ENCODE measurements at places on chromosomes 12 and 14.
A peak's percentile ranks its signal among the peaks of the same experiment; 100 is the strongest.

- no peak for DNase-seq
Measured at GRCh38 chr12:46579474-46579873, 206.9 kb upstream of the SLC38A2 start.

DNA sequence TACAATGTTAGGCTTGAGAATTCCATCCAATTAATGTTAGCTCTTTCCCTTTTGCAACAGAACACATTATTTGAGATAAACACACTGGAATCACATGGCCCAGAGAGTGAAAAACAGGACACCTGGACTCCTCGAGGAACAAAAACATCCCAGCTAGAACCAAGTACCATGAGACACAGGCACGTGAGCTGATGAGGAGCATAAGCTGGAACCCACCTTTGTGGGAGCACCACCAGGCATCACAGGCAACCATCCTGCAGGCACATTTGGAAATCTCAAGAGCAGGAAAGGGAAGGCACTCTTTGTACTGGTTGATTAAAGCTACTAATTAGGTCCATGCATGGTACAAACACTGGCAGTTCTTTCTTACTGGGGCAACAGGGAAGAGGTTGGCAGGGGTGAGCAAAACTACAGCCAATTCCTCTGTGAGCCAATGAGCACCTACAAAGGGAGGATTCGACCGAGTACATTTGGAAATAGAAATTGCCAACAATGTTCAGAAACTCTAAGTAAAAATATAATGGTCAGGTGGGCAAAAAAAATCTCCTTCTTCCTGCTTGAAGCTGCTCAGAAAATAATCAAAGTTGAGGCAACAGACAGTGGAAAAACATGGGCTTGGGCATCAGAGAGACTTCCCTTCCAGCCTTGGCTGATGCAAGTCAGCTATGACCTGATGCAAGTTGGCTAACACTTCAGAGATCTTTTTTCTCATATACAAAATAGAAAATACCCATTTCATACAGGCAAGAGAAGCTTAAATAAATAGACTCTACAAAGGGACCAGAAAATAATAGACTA is 216.7 kb downstream of the NUAK1 start:
- peak; percentile 71 for DNase-seq

DNA sequence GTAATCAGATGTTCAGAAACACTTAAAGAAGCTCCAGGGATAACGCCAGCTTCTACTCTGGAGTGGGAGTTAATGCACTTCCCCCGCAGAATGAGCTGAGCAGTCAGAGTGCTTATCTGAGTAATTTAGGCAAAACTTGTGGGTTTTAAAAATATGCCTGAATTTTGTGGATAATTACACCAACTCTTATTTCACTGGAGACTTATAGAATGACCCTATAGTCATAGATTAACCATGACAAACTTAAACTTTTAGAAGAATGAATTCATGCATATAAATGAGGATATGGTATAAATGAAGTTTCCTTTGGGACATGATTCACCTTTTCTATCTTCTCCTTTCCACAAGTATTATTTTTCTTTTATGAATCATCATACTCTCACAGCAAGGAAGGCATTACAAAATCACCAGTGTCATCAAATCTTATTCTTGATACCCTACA is 241.1 kb upstream of the FBXO33 start:
- no peak for DNase-seq

DNA sequence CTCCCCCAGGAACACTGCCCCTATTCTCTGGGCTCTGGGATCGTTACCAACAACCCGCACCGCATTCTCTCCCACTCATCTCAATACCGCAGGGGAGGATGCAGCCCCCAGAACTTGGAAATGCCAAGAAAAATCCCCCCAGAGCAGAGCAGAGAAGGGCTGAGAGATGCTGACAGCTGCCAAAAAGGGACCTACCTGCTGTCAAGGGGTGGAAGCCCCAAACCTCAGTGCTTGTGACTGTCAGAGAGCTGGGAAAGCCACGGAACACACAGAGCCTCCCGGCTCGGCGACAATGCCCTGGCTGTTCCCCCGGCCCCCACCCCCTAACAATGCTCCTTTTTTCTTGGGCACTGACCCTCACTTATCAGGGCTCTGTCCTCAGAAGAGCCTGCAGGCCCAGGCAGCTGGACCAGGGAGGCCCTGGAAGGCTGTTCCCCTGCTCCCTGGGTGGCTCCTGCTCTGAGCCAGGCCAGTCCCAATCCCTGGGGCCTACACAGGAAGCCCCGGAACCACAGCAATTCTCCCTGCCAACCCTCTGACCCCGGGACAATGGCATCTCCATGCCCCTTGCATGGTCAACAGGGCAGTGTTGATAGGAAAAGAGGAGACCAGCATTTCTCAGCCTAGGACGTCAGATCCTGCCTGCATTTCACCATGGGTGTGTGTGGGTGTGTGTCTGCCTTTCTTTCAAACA is 78.9 kb downstream of the ITPK1 start:
- DNase-seq, result peak; percentile 38

DNA sequence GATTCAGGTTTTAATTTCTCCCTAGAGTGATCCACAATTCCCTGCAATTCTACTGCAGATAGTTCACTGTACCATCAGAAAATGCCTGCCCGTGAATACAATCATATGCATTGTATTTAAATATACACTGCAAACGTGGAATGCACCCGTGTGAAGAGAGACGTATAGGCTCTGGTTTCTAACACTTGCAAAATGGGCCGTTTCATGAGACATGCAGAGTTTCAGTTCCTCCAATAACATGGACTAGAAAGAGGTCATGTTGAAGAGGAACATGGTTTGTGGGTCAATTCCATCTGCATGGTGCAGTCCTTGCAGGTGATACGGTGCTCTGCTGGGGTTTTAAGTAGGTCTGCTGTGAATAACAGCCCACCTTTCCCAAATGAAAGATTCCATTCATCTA is 373.3 kb downstream of the TMEM132D start:
- DNase-seq, result no peak

DNA sequence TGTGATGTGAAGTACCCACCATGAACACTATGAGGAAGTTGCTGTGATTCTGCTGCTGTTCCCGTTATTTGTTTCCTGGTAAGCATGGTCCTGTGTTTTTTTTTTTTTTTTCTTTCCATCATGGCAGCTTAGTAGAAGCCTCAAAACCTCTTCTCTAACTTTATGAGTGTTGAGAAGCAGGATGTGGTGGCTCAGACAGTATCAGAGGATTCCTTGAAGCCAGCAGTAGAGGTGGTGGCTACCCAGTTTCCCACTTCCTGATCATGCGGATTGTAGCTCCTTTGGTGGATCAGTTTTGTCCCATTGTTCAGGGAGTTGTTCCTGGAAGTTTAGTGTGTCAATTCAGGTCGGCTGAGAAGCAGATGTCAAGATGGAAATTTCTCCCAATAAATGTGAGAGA is 175.8 kb downstream of the ATP23 start:
- no peak for DNase-seq

GRCh38 chr12:42119085-42119633 is 25.5 kb downstream of the GXYLT1 start:
- peak; percentile 84 for DNase-seq

- DNase-seq, result no peak
Measured at GRCh38 chr12:50529345-50529744, 24.6 kb downstream of the DIP2B start.

- no peak for DNase-seq
Measured at GRCh38 chr12:104502217-104502616, 45.5 kb downstream of the CHST11 start.

DNA sequence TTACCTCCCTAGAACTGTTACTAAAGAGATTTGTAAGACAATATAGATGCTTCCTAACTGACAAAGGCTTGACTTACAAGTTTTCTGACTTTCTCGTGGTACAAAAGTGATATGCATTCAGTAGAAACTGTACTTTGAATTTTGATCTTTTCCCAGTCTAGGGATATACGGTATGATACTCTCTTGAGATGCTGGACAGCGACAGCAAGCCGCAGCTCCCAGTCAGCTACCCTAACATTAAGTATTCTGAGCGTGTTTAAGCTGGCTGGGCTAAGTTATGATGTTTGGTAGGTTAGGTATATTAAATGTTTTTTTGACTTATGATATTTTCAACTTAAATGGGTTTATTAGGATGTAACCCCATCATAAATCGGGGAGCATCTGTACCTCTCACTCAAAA is 55.2 kb upstream of the CDKL1 start:
- DNase-seq, result no peak

GRCh38 chr14:73203527-73203926 is 33.8 kb upstream of the PAPLN start:
- no peak for DNase-seq

DNA sequence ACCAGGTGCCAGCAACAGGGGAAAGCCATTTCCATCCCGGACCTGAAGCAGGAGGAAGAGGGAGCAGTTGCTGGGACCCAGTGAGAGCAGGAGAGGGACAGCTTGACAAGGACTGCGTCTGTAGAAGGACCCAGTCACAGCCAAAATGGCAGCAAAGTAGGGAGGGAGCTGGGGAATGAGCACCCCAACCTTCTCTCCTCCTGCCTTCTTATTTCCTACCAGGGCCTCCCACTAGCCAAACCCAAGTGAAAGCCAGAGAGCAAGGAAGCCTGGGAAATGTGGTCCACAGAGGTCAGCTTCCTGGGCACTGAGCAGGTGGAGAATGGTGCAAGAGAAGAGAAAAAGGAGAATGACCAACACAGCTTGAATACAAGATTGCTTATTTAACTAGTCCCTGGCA is 108.5 kb upstream of the MYL2 start:
- DNase-seq, result no peak

GRCh38 chr12:50467439-50467838 is 37.3 kb upstream of the DIP2B start:
- no peak for DNase-seq

DNA sequence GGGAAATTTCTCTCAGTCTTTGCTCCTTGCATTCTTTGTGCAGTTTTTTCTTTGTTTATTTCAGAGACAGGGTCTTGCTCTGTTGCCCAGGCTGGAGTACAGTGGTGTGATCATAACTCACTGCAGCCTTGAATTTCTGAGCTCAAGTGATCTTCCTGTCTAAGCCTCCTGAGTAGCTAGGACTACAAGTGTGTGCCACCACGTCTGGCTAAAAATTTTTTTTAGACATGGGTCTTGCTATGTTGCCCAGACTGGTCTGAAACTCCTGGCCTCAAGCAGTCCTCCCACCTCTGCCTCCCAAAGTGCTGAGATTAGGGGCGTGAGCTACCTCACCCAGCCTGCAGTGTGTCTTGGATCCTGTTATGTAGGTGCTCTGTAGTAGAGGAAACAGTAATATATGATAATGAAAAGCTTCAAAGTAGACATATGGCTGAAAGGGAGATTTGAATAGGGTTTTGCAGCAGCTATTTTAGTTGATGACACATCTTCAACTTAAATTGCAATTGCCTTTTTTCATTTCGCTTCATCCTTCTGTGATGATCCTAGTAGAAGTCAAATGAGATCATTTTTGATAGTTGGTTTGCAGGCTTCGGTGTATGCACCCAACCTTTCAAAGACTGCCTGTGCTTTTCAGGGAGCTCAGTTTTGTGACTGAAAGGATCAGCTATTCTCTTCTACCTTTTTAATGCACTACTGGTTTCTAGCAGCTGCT is 75.4 kb downstream of the FUT8 start:
- no peak for DNase-seq

DNA sequence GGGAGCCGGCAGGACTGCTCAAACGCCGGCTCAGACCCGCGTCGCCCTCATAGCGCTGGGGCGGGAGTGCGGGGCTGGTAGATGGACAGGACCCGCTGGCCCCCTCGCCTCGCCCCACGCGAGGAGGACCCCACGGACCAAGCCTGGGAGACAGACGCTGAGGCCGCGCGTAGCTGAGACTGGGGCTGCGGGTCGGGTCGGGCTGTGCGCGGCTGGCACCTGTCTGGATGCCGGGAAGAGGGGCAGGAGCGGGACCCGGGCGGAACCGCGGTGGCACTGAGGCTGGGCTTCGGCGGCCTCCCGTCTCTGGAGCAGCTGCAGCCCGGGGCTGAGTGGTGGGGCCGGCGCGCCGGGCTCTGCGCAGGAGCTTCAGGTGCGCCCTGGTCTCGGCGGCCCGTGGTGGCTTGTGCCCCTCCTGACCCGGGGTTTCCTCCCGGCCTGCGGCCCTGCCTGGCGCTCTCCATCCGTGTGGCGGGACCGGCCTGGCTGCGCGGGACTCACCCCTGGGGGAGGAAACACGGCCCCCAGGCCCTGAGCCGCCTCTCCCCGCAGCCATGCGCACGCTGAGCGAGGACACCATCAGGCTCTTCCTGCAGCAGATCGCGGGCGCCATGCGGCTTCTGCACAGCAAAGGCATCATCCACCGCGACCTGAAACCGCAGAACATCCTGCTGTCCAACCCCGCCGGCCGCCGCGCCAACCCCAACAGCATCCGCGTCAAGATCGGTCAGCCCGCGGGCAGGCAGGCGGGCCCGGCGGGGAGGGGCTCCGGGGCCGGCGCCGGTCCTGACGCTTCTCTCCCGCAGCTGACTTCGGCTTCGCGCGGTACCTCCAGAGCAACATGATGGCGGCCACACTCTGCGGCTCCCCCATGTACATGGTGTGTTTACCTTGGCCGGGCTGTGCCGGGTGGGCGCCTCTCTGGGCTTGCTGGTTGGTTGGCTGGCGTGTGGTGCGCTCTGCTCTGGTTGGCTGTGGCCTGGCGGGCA is 14.0 kb downstream of the ULK1 start:
- DNase-seq, result no peak

DNA sequence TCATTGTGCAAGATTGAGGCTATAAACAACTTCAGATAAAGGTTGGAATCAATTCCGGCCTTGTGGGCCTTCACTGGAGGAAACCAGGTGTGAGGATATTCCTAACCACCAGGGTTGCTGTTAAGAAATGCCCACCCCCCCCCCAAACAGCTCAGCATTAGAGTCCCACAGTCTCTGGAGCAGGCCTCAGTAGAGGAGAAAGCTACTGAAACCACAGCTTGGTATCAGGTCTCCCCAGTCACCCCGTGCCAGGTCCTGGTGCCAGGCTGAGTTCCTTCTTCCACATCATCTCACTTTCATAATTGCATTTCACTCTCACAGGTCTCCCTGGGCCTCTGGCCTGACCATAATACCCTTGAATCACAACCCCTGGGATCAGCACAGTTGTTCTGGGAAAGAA is 12.5 kb downstream of the GALNT6 start:
- DNase-seq, result no peak

- peak; percentile 28 for DNase-seq
Measured at GRCh38 chr12:46292754-46293402, 24.0 kb upstream of the SLC38A1 start.

DNA sequence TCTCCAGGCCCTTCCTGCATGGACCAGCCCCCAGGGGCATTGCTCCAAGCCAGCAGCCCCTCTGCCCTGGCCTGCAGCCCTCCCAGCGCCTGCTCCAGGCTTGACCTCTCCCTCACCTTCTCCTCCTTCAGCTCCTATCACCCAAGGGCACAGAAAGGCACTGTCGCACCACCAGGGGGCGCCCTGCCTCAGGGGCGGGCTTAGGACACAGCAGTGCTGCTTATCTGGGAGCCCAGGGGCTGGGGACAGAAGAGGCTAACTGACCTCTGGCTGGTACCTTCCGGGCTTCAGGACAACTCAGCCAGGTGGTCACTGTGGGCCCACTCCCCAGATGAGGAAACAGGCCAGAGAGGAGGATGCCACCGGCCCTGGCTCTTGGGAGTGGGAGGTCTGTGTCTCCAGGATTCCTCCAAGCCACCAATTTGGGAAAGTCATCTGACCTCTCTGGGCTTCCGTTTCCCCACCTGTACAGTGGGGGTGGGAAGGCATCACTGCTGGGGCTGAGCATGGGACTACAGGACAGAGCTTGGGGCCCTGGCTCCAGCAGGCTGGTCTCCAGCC is 25.3 kb upstream of the GPR132 start:
- DNase-seq, result peak; percentile 67

GRCh38 chr12:31479516-31480210 is 111.3 kb downstream of the DENND5B start:
- DNase-seq, result no peak
